WERI-Rb-1 (cell line): ENCODE measurements at places on chromosomes 6 and 20.

- no peak for DNase-seq
These were observed 1.5 kb downstream of the LEMD2 start for GRCh38 chr6:33787346-33787953.

DNA sequence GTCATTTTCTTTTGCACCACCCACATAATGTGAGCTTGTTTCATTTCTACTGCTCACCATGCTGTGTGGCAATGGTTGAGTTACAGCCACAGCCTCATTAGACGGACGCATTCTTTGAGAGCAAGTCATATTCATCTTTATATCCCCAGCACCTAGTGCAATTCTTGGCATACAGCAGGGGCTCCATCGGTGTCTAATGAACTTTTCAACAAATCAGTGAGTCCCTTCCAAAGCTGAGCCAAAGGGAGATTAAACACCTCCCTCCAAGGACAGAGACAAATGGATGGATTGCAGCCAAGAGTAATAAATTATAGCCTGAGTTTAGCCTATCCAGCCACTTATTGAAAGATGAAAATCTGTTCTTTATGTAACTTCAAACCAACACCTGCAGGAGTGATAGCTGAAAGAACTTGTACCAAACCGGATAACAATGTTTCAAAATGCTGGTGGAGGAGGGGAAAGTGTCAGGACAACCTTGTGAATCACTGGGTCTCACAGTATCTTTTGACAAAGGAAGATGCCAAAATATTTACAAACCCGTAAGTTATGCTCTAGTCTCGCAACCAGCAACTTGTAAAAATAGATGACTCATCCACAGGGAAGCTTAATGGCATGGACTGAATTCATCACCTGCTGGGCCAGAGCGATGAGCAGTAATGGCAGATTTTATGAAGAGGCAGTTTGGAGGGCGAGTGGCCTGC is 139.0 kb downstream of the PXDC1 start:
- peak; percentile 4 for DNase-seq

- DNase-seq: no peak
These were observed 14.0 kb upstream of the GMPR start for GRCh38 chr6:16224409-16224808.

- no peak for DNase-seq
These were observed 66.5 kb downstream of the ILRUN start for GRCh38 chr6:34630040-34630439.

DNA sequence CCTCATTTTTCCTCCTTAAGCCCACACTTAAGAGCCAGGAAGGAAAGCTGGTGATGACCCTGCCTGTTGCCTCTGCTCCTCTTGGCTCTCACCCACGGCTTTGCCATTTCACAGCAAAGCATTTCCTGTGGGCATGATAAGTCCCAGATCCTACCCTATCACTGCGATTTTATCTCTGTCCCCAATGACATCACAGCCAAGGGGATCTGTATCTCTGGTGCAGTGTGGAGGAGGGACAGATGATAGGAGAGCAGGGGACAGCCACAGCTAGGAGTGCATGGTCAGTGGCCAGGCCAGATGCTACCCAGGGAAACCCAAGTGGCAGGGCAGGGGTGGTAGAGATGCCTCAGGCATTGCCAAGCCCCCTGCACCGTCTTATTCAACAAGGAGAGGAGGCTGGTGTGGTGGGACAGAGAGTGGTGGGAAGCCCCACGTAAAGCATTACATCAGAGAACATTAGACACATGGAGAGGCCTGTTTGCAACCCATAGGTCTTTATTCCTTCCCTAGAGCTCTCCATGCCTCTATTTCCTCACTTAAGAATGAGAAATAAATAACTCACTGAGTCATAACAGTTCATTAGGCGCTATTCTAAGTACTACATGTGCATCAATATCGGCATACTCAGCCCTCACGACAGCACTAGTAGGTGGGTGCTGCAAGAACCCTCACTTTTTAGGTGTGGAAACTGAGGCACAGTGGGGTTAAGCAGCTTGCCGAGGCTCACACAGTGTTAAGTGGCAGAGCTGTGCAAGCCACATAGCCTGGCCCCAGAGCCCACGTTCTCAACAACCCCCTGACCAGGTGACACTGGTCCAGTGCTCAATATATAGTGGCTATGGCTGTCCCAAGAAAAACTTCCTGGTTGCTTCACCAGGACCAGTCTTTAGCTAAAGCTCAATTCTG is 4.6 kb downstream of the TFEB start:
- DNase-seq: no peak

DNA sequence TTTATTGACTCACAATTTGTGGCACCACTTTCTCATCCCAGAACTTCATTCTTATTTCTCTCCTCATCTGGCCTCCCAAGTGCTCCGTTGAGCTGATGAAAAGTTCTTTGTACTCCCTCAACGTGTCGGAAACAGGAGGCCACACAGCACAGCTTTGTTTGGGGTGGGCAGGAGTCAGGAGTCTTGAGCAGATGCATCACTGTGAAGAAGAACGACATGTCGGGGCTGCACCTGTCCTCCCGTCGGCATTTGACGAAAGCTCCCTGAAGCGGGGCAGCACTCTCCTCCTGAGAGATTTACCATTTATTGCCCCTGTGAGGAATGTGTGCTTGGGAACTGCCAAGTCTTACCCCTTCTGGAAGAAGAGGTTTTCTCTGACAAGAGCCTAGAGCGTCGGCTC is 28.1 kb downstream of the TAF8 start:
- DNase-seq: no peak

- DNase-seq: no peak
These were observed 12.8 kb upstream of the DTNBP1 start for GRCh38 chr6:15675536-15676220.

DNA sequence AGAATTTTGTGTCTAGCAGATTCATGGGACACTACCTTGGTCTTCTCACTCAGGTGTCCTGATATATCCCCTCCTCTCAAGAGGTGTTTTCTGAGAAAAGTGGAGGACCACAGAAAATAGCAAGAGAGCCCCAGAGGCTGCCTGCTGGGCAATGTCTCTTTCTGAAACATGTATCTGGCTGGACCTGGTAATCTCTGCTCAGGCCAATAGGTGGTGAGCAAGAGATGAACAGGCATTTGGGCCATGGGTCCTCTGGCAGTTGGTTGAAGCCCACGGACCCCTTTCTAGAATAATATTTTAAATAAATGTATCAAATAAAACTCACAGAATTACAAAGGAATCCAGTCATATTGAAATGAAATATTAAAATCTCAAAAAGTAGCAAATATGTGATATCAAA is 8.8 kb upstream of the THBD start:
- no peak for DNase-seq

- DNase-seq: no peak
These were observed 194.7 kb upstream of the RSPO3 start for GRCh38 chr6:126923807-126924206.

- DNase-seq: no peak
These were observed 458.7 kb upstream of the RUNX2 start for GRCh38 chr6:44869321-44869897.

GRCh38 chr6:118370722-118371121 is 177.4 kb upstream of the PLN start:
- DNase-seq: no peak

DNA sequence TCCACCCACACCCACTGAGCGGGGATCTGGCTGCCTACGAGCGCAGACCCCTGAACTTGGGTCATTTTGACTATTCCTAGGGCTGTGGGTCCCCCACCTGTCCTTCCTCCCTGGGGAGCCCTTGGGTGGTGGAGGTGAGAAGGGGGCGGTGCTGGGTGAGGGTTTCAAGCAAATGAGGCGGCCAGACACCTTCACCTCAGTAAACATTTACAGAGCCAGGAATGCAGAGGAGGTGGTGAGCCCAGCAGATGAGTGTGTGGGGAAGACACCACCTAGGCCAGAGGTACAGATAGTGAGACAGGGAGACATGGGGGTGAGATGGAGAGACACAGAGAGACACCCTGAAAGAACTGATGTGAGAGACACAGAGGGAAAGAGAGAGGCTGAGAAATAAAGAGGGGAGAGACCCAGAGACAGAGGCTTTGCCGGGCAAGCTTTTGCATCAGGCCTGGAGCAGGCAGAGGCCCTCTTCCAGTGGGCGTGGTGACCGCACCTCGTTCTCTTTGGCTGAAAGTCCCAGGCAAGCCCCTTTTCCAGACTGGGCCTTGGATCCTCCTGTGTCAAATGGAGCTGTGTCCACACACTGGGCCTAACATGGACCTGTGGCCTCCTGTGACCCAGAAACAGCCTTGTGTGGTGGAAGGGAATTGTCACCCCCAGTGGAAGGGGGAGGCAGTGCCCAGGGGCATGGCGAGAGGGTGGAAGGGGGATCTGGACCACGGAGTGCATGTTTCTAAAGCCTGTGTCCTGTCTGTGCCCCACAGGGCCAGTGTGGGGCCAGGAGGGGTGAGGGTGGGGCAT is 29.7 kb downstream of the CEBPB start:
- DNase-seq: no peak

- no peak for DNase-seq
These were observed 7.3 kb downstream of the PTGIS start for GRCh38 chr20:49560646-49561045.

DNA sequence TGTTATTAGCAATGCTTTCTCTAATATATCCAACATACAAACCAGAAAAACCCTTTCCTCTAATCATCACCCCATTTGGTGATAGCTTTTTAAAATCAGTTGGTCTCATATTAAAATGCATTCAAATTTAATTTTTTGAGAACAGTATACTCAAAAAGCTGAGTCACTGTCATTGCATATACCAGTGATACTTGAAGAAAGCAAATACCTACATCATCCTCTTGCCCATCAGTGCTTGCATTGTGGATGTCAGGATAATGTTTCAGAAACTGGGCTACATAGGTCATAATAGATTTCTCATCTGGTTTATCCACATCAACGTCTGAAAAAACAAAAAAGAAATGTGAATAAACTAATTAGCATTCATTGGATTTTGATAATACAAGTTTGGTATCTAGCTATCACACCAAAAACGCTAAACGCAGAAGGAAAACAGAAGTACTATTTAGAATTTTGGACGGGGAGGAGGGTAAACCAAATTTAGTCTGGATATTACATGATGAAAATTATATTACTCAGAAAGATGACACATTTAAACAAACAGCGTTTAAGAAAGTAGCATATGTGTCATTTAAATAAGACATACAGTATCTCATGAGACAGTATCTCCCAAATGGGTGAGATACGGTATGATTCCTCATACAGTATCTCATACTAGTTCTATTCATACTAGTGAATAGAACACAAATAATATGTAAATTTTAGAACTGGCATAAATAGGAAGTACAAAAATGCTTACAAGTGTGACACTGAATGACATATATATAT is 134.6 kb downstream of the SYNE1 start:
- no peak for DNase-seq

DNA sequence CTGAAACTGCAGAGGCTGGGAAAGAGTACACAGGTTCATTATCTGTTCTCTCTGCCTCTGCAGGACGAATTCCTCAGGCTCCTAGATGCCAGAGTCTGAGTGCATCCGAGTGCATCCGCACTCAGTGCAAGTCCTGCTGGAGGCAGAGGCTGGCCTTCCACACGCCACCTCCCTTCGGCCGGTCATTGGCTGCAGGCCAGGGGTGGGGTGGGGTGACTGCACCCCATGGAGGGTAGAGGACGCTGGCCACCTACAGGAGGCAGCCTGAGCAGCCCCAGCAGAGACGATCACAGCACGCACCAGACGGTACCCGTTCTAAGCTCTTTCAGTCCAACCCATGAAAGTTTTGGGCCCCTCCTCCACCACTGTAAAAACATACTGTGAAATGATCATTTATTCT is 11.7 kb downstream of the SFT2D1 start:
- peak; percentile 93 for DNase-seq

GRCh38 chr20:60658681-60659080 is 593.4 kb upstream of the CDH4 start:
- DNase-seq: peak; percentile 36

DNA sequence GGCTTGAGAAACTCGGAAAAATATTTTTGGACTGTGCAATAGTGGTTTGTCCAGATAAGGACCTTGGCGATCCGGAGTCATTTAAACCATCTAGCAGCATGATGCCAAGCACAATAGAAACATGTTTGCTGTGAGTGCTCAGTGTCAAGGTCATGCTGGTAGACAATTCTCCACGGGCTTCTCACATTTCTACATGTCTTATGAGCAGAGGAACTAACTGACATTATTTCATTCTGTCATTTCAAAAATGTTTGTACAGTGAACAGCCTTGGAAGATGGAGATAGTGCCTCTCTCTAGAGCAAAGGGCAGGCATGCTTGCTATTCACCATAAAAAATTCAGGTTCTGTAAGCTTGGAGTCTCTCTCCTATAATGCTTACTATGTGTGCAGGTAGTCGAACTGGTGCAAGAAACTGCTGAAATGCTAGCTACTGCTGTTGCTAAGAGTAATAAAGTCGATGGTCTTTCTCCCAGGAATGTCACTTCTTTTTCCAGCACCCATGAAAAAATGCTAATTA is 25.4 kb upstream of the CCN2 start:
- DNase-seq: no peak

GRCh38 chr20:2557873-2558580 is 21.7 kb downstream of the TMC2 start:
- DNase-seq: no peak

DNA sequence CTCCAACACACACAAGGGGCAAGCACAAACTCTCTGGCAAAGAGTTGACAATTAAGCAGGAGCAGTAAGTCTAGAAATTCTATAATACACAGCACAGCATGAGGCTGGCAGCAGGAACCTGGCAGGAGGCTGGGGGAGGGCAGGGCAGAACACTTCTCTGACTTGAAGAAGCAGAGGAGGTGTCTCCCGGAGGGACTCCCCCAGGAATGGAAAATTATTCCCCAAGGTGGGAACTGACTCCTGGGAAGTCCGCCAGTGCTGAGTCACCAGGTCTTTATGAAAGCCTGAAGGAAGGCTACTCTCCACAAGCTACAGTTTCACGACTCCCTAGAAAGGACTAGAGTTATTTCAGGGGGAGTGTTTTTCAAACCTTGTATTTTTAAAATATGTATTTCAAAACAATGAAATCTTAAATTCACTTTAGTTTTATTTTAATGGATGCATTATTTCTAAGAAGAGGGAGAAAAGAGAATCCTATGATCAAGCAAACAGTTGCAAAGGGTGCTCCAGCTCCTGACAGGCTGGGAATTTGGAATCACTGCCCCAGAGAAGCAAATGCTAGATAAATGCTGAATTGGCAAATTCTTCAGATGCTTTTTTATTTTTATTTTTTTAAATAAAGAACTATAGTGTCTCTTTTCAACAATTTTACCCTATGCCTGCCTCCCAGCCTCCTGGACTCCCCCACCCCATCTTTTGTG is 192.8 kb downstream of the LY86 start:
- DNase-seq: no peak

DNA sequence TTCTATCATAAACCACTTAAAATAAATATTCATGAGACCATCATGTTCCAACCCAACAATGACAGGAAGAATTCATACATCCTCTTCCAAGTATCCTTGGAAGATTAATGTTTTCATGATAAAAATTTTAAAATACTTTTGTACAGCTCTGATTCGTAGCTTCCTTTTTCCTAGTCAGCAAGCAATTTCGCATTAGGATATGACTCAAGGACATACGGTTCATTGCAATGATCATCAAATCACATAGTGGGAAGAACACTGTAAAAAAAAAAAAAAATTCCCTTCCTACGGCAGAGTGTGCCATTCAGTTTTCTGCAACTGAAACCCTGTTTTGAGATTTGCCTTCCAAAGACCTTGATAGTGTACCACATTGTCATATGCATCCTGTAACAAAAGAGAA is 35.3 kb upstream of the GFOD1 start:
- DNase-seq: no peak
